ENCODE measurements at places on chromosomes 5 and 9.

DNA sequence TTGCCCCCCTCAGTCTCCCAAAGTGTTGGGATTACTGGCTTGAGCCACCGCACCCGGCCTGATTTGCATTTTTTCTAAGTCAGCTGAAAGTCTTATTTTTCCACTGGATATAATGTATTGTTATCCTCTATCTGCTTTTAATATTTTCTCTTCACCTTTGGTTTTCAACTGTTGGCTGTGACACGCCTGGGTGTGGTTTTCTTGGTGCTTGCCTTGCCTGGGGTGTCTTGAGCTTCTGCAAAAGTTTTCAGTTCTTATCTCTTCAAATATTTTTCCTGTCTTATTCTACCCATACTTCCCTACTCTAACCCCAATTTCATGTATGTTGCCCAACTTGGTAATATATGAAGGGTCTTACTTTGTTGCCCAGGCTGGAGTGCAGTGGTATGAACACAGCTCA lies 4.3 kb upstream of the MXD3 start:
- no peak for DNase-seq

DNA sequence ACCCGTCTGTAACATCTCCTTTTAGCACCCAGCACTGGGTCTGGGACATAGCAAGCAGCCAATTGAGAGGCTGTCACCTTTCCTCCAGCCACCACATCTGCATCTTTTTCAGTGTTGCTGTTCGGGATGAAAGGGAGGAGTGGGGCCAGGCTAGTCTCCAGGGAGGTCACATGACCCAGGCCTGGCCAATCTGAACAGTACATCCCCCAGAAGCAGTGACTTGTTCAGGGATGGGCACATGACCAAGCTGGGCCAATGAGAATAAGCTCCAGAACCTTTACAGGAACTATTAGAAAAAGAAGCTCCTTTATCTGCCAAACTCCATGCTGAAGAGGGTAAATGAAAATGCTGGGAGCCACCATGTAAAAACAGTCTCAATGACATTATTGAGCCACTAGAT lies 359.0 kb downstream of the SLIT3 start:
- DNase-seq = no peak

- no peak for DNase-seq
Measured at GRCh38 chr5:123217173-123217572, 128.1 kb downstream of the PRDM6 start.

DNA sequence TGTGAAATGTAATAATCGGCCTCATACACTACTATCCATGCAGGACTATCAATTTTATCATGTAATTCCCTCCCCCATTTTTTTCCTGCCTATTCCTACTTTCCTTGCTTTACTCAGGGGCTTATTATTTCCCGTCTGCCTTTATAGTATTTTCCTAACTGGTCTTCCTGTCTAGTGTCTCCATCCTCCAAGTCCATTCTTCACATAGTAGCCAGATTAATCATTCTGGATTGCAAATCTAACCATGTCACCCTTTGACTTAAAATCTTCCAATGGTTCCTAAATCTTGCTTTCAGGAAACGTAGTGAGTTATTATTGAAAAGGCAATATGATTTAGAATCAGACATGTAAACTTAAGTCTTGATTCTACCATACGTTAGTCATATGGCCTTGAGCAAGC lies 307.4 kb upstream of the HAPLN1 start:
- DNase-seq = no peak

DNA sequence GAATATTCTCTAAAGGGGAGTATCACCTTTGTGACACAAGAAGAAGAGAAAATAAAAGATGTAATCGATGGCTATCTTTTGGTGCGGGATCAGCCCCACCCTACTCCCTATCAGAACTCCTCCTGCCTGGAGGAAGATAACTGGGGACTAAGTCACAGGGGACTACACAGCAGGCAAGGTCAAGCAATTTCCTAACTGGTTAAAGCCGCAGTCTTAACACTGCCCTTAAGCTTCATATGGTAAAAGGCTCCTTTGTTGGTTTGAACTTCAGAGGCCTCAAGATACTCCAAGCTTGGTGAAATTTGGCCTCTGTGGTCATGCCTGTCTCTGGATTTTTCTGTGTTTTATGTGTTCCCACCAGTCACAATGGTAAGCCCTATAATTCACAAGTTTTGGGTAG lies 1.3 kb upstream of the SHISAL2B start:
- no peak for DNase-seq

GRCh38 chr5:11898-12297 lies 80.1 kb upstream of the PLEKHG4B start:
- DNase-seq = no peak

DNA sequence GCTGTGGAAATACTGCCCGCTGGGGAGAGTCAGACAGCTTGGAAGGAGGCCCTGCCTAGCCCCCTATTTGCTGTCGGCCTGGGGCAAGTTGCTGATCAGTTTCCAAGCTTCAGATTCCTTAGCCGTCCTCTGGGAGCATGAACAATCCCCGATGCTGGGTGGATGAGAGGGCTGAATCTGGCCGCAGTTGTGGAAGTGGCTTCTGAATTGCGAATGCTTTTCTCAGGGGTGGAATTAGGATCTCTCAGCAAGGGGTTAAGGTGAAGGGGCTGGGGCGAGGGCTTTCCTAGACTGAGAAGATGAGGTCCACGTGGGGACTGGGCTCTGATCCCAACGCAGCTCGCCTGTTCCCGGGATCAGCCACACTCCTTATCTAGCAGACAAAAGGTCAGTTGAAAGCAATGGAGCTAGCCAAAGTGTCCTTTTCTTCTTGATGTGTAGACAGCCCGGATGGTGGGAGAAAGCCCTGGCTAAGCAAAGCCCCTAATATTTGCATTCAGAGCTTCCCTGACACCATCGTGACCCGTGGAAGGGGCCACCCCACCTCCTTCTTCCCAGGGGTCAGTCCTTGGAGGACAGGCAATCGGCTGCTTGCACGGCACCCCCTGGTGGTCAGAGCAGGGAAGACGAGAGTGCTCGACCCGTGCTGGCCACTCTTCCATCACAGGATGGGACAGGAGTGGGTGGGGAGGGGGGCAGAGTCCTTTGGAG lies 54.9 kb downstream of the COL15A1 start:
- DNase-seq = no peak

DNA sequence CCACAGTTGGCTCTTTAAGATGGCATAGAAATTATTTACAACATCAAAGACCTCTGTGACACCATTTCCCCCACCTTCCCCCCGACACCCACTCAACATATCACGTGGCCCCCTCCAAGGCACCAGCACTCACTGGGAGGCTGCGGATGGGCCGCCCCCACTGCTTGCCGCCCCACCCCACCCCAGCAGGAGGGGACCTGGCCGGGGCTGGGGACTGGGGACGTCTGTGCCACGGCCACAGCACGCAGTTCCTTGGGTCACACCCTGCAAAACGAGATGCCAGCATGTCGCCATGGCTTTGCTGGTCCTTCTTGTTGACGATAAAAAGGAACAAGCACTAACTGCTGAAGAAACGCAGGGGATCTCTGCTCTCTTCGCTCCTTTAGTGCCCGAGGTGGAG lies 257.4 kb upstream of the NFIL3 start:
- no peak for DNase-seq

GRCh38 chr5:121378046-121378445 lies 473.6 kb upstream of the FTMT start:
- no peak for DNase-seq

GRCh38 chr5:176899296-176899891 lies at the start of gene HK3:
Gene HK3, minus strand, starts transcription at chr5:176899346. Its CDS starts 3,187 bp downstream, at chr5:176896159.
- DNase-seq = no peak

DNA sequence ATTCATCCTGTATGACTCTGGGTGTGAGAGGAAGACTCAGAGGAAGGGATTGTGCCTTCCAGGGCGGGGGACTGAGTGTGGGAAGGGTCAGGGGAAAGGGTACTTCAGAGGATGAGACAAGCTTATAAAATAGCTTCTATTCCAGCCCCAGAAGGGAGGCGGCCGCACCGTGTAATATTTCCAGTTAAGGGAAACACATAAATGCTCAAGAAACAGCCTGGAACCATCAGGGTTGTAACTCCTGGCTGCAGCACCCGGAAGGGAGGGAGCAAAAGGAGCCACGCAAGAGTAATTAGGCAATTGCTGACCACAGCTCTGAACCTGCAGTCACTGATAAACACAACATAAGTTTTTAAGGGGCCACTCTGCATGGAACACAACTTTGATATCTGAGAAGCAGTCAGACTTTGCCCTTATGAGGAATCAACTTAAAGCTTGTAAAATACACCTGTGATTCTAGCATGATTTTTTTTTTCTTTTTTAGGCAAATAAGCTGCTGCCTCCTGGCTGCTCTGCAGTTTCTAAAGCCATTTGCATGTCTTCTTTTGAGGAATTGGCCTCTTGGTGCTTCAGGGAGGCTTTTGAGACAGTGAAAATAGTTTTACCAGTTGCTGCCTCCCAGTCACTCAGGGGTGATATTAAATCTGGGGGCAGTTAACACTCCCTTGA lies 382.7 kb downstream of the ENC1 start:
- DNase-seq = no peak

- no peak for DNase-seq
Measured at GRCh38 chr9:98172604-98173003, 19.8 kb downstream of the CORO2A start.

DNA sequence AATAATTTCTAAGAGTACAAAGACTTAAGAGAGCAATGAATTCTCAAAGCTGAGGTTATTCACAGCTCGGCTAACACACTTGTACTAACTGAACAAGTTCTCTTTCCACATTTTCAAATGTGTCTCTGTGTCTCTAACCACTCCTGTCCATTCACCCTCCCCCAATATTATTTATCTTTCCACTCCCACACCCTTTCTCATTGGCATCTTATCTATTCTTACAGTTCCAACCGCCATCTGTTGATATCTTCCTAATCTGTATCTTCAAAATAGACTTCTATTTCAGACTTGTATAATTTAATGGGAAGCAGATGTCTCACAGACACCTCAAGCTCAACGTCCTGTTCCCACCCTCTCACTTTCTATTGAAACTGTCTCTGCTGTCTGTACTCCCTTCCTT lies 205.9 kb downstream of the ANXA1 start:
- no peak for DNase-seq

GRCh38 chr5:150064681-150065220 lies 21.6 kb downstream of the CSF1R start:
- DNase-seq = no peak

DNA sequence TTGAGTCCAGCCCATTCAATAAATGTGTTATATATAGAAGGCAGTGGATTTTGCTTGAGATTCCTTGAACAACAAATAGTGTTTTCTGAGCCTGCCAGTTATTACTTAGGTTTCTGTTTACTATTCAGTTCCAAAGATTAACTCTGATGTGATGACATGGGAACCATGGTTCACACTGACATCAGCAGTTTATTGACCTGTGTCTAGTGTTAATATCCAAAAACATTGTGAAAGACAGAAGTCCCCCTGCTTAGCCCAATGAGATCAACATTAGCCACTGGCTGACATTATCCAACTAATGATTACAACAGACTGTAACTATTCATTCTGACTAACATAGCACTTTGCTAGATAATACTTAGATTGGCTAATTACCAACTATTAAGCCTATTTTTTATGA lies 14.9 kb downstream of the APBA1 start:
- no peak for DNase-seq

DNA sequence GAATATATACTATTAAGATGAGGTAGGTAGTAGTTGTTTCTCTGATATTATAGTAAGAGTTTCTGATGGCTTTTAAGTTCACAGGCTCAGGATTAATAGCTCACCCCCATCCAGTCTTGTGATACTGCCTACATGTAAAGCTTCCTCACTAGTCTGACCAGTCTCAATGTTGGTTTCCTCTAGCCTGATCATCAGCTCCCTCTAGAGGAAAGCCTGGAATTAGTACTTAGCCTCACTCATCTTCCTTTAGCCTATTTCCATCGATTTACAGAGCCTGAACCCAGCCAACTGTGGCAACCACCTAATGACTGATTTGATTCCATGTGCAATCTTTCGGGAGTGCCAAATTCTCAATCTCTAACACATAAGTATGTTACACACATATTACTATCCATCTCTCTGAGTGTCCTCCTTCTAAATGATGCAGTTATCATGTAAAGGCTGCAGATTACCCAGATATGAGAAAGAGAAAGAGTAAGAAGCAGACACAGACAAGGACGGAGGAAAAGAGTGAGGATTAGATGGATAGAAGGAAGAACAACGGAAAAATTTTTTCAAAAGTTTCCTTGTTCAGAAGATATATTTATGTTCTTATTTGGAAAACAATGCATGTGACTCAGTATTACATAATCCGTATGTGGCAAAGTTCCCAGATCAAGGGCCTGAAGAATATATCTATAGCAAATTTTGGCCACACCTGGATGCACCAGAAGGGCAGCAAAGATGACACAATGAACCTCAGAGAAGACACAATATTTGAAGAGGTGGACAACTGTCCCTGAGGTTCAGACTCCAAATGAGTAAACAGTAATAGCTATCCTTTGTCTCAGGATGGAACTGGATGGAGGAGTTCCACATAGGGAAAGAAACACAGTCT lies 333.7 kb downstream of the ELAVL2 start:
- DNase-seq = no peak

- DNase-seq = no peak
Measured at GRCh38 chr9:34484678-34485077, 26.1 kb downstream of the DNAI1 start.

- no peak for DNase-seq
Measured at GRCh38 chr5:55541056-55541635, 6.4 kb upstream of the PLPP1 start.

- no peak for DNase-seq
Measured at GRCh38 chr5:94025788-94026473, 284.5 kb upstream of the POU5F2 start.

GRCh38 chr5:10653751-10654400 lies 90.0 kb downstream of the ANKRD33B start:
- no peak for DNase-seq

GRCh38 chr5:22593592-22593991 lies 259.6 kb downstream of the CDH12 start:
- DNase-seq = no peak
